ENCODE measurements at places on chromosomes 5 and 9.

GRCh38 chr5:56829137-56829908 lies 14.0 kb downstream of the MAP3K1 start:
- no peak for DNase-seq

- DNase-seq = no peak
These were observed 62.1 kb downstream of the INSYN2B start for GRCh38 chr5:169918228-169918627.

DNA sequence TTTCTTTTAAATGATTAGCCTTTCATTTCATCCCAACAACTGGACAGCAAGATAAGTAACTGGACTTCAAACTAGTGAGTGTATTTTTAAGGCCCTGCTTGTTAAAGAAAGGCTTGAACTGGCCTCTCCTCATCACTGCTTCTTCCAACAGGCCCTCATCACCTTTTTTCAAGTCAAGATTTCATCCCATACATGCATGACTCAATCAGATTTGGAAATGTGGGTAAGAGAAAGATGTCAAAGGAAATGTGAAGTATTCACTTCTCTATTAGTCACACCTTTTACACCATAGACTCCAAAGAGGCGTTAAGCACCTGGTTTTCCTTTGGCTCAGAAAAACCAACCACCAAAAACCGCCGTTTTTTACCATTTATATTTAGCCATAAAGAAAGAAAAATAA lies 4.9 kb downstream of the NR4A3 start:
- DNase-seq = no peak

- no peak for DNase-seq
These were observed 39.9 kb upstream of the LPCAT1 start for GRCh38 chr5:1563617-1564181.

- DNase-seq = no peak
These were observed 311.6 kb upstream of the PRR16 start for GRCh38 chr5:120152472-120152871.

All from NCI-H2081 (cell line).